Non-pigmented ciliary epithelial cell (primary cell): ENCODE measurements at places on chromosomes 2 and 18.

GRCh38 chr2:242030858-242031257 lies 161.3 kb downstream of the RTP5 start:
- no peak for DNase-seq

DNA sequence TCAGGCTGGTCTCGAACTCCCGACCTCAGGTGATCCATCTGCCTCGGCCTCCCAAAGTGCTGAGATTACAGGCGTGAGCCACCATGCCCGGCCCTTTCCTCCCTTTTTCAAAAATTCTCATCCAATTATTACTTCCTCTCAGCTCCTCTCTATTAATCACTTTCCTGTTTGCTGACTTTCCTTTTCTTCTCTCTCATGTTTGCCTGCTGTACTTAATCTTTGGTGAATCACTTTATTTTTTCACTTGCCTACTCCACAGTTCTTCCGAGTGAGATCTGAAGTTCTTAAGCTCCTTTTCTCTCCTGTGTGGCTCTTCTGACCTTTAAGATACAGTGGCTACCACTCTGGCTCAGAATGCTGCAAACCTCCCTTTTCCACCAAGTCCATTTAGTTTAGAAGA lies 126.3 kb upstream of the SERTAD2 start:
- DNase-seq: no peak

DNA sequence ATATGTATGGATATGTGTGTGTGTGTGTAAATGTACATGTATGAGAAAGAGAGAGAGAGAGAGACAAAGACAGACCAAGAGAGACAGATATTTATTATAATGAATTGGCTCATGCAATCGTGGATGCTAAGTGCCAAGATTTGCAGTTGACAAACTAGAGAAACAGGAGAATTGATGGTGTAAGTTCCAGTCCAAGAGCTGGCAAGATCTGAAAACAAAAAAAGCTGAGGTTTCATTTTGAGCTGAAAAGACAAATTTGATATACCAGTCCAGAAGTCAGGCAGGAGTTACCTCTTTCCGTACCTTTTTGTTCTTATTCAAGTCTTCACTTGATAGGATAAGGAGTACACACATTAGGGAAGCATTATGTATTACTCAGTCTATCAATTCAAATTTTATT lies 157.8 kb downstream of the COPS8 start:
- no peak for DNase-seq

GRCh38 chr2:108942888-108943287 lies 46.1 kb downstream of the EDAR start:
- DNase-seq: no peak

GRCh38 chr2:134296301-134296700 lies 42.4 kb downstream of the MGAT5 start:
- DNase-seq: no peak

GRCh38 chr2:191432121-191432520 lies 186.9 kb downstream of the MYO1B start:
- no peak for DNase-seq
